ENCODE measurements at places on chromosomes 2 and 18.

DNA sequence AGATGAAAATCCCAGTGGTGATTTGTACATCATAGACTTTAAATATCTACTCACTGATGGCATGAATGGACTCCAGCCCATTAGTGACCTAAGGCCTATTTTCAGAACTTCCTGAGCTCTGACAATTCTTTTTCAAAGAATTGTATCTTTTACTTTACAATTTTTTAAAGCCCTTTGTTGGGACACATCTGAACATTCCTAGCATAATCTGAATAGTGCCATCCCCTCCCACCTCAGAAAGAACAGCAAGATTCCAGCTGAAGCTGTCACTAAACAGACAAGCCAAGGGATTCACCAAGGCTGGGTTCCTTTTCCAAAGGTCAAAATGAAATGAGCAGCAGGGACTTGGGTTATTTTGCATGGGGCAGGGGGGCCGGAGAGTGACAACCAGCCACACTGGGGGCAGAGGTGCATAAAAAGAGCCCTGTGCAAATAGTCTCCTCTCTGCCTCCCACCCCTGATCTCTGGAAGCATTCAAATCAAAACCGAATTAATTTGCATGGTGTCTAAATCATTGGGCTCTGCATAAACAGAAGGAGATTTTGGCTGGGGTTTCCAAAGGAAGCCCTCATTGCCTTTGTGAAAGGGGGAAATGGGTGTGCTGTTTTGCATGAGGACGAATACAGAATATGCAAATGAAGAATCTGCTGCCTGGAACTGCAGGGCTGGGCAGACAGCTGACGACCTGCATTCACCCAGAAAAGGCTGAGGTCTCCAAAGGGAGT, 17.2 kb downstream of the EPHA4 start:
- DNase-seq = no peak

GRCh38 chr18:55402731-55403405, 185.1 kb downstream of the TCF4 start:
- DNase-seq = no peak

GRCh38 chr2:172596776-172597175, 40.9 kb downstream of the PDK1 start:
- DNase-seq = no peak

- DNase-seq = no peak
Observed at GRCh38 chr18:10304853-10305252, 149.6 kb upstream of the APCDD1 start.

GRCh38 chr2:189076572-189076971, 102.4 kb downstream of the COL3A1 start:
- DNase-seq = no peak

DNA sequence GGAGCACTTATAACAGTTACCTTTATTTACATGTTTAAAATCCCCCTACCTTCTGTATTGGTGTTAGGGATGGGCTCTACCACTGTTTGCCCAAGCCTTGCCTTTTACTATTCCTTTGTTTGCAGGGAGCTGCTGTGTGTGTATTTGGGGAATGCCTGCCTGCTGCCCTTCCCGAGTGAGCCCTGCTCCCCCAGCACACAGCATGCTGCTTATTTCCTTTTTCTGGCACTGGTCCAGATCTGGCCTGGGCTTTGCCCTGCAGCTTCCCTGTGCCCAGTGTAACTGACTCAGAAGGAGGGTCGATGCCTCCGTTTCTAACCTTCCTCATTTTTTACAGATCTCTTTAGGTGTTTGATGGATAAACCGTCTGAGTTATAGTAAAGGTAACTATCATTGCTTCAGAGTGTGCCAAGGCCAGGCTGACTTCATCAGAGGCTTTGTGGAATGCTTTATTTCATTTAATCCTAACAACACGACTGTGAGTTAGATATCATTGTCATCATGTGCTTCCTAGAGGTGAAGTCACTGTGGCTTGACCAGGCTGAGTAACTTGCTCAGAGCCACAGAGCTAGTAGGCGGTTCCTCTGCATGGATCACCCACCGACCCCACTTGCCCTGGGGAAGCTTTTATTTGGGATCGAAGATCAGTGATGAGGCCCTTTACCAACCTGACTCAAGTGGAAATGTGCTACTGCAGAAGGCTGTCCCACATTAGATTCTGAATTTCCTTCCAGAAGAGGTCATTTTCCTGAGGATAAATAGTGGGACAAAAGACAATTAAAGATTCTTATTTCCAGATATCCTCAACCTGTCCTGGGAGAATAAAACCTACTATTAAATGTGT, 238.8 kb downstream of the ZNF407 start:
- DNase-seq = no peak

DNA sequence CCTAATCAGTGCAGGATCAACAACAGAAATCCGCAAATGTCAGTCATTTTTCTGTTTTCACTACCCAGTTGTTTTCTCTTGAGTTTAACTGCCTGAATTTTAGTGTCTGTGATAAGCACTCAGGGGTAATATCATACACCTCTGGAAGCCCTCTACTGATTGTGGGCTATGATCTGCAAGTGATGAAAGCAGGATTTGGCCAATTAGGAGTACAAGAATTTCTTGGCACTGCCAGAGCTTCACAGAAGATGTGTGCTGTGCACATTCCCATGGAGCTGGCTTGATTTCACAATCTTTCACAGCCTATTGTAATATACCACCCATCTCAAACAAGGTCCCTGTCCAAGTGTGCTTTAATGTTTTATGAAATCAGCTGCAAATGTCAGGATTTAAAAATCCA, 27.3 kb upstream of the TDRD15 start:
- no peak for DNase-seq

GRCh38 chr18:80077873-80078272, 31.2 kb upstream of the ADNP2 start:
- no peak for DNase-seq

DNA sequence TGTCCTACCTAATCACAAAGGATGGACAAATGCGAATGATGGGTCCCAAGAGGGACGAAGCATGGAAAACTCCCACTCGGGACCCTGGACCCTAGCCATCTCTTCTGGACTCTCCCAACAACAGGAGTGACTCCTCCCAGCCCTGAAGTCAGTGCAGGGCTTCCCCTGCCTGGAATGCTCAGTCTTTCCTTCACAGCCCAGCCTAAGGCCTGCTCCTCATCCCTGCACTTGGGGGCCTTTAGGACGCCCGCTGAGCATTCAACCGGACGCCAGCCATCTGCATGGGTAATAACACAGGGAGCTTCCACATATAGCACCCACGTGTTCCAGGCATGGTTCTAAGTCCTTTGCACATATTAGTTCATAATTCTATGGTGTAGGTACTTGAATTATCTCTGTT, 237.5 kb downstream of the KLHL29 start:
- no peak for DNase-seq

DNA sequence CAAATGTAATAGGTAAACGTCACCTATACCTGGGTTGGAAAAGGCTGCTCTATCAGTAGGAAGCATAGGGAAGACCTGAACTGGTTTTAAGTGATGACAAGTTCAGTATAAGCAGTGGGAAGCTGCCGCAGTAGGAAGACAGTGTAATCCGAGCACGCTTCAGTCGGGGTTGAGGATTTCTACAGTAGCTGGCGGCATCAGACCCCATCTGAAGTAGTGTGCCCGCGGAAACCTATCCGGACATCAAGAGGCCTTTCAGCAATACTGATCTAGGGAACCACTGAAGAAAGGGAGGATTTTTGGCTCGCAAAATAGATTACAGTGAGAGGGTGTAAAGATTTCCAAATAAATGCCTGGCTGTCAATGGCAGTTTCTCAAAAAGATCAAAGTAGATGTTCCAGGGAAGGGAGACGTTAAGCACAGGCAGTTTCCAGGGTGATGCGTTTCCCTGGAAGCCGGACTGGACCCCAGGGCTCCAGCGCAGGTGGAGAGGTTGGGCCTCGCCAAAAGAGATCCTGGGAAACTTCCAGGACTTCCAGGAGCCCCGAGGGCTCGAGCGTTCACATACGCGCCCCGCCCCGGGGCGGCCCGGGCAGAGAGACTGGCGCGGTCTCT, 5.3 kb downstream of the LOXL3 start:
- no peak for DNase-seq

- DNase-seq = no peak
Observed at GRCh38 chr2:134296301-134296700, 42.4 kb downstream of the MGAT5 start.

DNA sequence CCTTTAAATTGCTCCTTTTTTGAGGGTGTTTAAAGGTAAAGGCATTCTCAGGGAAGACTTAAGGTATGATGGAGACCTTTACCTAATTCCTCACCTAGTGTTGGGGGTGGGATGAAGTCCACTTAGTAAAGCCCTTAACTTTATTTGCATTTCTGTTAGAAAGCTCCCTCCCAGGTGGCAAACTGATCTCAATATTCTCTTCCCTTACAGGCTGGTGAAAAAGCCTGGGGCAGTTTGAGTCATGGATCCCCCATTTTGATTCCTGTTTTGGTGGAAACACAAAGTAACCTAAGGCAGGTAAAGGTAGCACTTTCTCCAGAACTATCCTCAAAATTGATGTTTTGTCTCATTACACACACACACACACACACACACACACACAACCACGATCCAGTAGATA, 33.8 kb upstream of the HNRNPA3 start:
- no peak for DNase-seq

- no peak for DNase-seq
Observed at GRCh38 chr2:633371-633770, 43.8 kb downstream of the TMEM18 start.

Measured in non-pigmented ciliary epithelial cell (primary cell).